ENCODE measurements at places on chromosomes 12 and 14.

- peak; percentile 56 for DNase-seq
Observed at GRCh38 chr14:77031759-77032490, 3.4 kb upstream of the IRF2BPL start.

DNA sequence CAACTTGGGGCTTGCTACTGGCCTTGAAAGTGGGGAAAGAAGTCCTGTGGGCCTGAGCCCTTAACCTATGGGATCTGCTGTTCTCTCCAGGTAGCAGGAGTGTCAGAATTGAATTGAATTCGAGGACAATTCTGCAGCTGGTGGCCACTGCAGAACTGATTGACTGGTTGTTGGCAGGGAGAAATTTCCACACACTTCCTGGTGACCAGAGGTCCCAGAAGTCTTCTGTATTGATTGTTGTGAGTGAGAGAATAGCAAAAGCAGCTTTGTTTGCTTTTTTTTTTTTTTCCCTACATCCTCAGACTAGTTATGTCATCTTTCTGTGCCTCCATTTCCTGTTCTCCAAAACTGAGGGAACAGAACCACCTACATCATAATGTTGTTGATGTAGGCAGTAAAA, 64.1 kb downstream of the PRICKLE1 start:
- no peak for DNase-seq

GRCh38 chr12:102300824-102301461, 103.3 kb upstream of the PMCH start:
- peak; percentile 16 for DNase-seq

GRCh38 chr14:49586673-49587460, 687 bp upstream of the RPS29 start:
- peak; percentile 62 for DNase-seq

DNA sequence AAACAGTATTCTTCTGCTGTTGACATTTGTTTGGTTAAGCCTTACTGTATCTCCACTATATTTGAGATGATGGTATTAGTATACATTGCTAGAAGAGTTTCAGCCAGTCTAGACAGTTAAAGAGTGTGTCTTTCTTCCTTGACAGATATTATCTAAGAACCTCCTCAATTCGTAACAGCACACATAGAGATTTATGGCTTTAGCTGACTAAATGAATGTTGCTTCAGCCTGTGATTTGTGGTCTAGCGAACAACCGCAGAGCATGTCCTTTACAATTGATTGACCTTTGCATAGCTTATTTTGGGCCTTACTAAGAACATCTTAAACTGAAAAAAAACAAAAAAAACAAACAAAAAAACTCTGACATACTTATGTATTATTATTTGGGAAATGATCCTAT, 122.2 kb downstream of the DAAM1 start:
- DNase-seq, result no peak

GRCh38 chr12:122850695-122851350, 15.6 kb downstream of the HIP1R start:
- DNase-seq, result no peak

DNA sequence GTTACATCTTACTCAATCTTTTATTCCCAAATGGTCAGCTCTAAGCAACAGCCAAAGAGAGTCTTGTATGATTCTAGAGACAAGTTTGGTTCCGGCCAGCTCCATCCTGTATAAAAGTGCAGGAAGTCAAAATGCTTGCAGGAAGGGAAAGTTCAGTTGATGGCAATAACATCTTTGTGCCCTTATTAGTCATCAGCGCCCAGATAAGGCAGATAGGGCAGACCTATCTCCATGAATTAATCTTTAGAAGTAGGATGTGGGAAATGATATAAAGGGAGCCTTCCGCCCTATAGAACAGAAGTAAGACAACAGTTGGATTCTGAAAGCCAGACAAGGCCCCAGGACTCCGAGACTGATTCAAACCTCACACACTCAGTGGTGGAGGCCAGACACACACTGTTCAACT, 6.4 kb downstream of the GNS start:
- DNase-seq, result no peak

DNA sequence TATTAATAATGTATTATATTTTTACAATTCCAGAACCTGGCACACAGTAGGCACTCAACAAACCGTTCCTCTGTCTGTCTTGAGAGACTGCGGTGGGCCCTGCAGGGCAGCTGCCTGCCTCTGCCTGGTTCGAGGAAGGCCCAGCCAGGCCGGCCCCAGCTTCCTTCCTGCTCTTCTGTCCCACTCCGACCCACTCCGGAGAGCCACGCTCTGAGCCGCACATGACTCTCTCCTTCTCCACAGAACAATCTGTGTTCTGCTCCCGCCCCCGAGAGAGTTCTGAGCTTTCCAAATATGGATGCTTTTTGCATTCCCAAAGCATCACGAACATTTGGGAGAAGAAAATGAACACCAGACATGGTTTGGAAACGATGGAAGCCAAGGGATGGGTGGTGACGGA, 57.3 kb downstream of the TTC7B start:
- peak; percentile 49 for DNase-seq

GRCh38 chr12:108939594-108939993, 59.7 kb downstream of the DAO start:
- DNase-seq, result no peak

DNA sequence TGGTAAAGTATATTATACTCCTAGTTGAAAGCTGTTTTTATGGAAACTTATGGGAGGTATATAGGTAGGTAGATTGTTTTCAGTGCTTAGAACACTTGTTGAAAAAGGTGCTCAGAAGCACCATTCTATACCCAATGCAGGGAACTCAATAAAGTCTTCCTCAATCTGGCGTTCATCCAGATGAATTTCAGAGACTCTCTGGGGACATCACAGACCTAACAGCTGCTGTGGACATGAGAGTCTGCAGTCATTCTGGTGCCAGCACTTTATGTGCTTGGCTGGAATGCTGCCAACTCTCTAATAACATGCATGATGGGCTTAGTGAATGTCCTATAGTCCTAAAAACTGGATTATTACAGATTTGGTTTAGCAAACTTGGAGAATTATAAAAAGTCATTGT, 115.9 kb downstream of the NTN4 start:
- DNase-seq, result no peak
